ENCODE measurements at places on chromosomes 7 and 10.
A peak's percentile ranks its signal among the peaks of the same experiment; 100 is the strongest.

- DNase-seq = no peak
These were observed 24.4 kb upstream of the RBM20 start for GRCh38 chr10:110619514-110620397.

DNA sequence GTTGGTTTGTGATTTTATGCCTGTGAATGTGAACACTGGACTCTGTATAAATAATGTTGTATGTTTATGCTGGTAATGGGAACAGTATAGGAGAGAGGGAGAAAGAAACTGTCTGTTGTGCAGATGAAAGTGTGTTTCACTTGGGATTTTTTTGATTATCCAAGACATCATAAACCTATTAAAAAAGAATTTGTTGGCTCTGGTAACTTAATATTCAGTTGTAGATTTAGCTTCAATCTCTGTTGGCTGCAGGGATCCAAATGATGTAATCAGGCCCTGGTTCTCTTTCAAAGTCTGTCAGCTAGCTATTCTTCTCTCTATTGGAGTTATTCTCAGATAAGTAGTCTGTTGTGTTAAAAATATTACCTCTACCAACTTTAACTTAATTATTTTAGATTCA, 168.8 kb upstream of the RHOBTB1 start:
- DNase-seq = no peak

- no peak for DNase-seq
These were observed 97.4 kb downstream of the LRRC18 start for GRCh38 chr10:48842231-48842630.

GRCh38 chr7:150402671-150403321, 23.7 kb downstream of the ZNF775 start:
- no peak for DNase-seq

GRCh38 chr10:129550076-129550475, 83.0 kb downstream of the MGMT start:
- no peak for DNase-seq

- no peak for DNase-seq
These were observed 739 bp upstream of the CCDC186 start for GRCh38 chr10:114174695-114175188.

DNA sequence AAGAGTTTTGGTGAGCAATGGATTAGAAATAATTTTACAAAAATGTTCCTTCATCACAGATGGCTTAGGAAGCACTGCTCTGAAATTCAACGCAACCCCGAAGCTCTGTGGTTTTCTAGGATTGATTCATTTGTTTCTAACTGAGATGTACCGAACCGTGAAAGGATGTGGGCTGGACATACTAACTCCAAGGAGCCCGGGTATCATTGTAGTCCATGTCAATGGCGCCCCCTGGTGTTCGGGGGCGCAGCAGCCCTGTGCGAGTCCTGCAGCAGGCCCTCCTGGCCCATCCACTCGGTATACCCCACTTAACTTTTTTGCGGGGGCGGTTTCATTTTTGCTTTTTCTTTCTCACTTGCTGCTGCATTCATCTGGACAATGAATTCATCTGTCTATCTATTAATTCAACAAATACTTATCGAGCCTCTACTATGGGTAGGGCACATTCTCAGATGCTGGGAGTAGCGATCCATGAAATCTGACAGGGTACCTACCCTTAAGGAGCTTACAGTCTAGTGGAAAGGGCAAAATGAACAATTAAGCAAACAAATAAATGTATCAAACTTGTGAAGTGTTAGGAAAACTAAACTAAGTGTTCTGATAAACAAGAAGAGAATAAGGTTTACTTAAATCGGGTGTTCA, 25.2 kb upstream of the ITPRID1 start:
- peak; percentile 59 for DNase-seq

DNA sequence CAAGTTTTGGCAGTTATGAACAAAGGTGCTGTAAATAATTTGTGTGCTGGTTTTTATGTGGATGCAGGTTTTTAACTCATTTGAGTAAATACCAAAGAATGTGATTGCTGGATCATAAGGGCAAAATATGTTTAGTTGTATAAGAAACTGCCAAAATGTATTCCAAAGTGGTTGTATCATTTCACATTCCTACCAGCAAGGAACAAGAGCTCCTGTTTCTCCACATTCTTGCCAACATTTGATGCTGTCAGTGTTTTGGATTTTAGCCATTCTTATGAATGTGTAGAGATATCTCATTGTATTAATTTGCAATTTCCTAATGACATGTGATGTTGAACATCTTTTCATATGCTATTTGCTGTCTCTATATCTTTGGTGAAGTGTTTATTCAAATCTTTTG, 207.3 kb upstream of the LRGUK start:
- no peak for DNase-seq

DNA sequence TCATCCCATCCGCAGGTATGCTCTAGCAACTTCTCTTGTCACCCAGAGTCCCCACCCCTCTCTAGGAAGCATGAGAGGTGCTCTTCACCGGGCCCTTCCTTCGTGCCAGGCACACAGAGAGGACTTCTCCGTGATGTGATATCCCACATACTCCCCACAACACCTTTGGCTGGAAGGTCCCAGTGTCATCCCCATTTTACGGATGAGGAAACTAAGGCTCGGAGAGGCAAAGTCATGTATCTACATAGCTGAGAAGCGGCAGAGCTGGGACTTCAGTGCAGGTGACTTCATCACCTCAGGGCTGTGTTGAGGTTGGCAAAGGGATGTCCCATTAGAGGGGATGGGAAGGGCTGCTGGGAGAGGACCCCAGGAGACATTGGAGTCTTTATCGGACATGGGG, 15.4 kb downstream of the TMEM270 start:
- no peak for DNase-seq

GRCh38 chr7:2802504-2803341, 41.4 kb downstream of the GNA12 start:
- no peak for DNase-seq

DNA sequence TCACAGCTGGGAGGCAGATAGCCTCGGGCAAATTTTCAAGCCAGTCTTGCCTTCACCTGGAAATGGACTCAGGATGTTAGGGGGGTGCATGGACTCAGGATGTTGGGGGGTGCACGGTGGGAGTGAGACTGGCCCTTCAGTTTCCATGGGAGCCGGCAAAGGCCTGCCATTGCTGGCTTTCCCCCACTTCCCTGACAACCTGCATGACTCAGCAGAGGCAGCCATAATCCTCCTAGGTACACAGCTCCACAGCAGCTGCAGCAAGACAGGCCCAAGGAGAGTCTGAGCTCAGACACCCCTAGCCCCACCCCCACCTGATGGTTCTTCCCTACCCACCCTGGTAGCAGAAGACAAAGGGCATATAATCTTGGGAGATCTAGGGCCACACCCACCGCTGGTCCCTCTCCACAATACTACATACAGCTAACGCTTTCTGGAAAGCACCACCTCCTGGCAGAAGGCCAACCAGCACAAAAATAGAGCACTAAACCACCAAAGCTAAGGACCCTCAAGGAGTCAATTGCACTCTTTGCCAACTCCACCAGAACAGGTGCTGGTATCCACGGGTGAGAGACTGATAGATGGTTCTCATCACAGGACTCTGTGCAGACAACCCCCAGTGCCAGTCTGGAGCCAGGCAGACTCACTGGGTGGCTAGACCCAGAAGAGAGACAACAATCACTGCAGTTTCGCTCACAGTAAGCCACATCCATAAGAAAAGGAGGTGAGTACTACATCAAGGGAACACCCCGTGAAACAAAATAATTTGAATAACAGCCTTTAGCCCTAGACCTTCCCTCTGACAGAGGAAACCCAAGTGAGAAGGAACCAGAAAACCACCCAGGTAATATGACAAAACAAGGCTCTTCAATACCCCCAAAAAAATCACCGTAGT, 18.3 kb downstream of the C7orf25 start:
- DNase-seq = no peak

GRCh38 chr7:1815051-1815481, 145.0 kb downstream of the ELFN1 start:
- DNase-seq = no peak
